ENCODE measurements at places on chromosomes 16 and 17.

- DNase-seq, result no peak
These were observed 1.6 kb downstream of the MPO start for GRCh38 chr17:58279016-58279711.

DNA sequence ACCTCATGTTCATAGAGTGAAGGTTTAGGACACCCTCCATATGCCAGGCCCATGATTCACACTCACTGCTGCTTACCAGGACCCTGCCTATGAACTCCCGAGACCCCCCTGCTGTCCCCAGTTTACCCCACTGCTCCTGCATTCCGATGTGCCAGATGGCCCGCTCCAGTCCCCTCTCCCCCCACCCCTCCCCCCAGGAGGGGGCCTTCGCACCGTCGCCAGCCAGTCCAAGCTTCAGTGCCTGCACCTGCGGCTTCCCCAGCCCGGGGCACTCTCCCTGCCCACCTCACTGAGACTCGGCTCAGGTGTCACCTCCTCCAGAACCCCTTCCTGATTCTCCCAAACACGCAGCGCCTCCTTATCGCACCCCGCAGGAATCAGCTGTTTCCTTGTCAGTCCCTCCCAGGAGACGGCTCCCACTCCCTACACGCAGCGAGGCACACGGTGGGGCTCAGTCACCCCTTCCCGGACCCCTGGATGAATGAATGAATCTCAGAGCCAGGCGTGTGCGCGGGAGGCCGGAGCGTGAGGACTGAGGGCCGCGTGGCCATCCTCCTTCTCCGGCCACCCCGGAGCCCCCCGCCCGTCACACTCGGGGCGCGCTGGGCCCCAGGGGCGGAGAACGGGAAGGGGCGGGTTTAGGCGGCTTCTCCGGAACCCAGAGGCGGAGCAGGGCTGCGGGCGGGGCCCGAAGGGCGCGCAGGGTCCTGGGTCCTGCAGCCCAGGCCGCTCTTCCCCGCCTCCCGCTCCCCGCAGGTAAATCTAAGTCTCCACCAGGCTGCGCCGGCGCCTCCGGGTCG is 1.6 kb downstream of the MYO1C start:
- peak; percentile 82 for DNase-seq

GRCh38 chr16:53216798-53217197 is 162.0 kb downstream of the CHD9 start:
- no peak for DNase-seq

DNA sequence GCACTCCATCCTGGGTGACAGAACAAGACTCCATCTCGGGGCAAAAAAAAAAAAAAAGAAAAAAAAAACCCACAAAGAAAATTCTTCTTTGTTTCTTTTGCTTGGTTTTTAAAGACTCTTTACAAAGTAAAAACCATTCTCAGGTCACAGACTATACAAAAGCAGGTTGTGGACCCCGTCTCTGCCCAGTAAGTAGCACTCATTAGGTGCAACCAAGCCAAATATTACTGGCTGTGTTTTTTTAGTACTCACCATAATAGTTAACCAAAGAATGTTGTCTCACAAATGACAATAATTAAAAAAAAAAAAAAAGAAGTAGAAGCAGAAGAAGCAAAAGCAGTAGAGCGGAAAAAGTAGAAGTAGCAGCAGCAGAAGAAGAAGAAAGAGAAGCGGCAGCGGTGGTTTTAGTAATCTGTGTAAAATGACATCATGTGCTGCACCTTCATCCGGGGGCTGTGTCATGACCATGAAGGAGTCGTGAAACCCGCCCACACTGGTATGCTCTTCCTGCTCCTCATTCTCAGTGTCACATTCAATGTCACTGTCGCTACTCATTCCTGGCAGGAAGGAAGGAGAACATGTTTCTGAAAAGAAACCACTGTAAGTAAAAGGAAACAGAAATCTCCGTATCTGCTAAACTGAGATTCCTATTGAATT is 105.4 kb downstream of the TRIM37 start:
- DNase-seq, result peak; percentile 38

GRCh38 chr17:71127416-71127815 is 958.1 kb downstream of the KCNJ2 start:
- DNase-seq, result no peak

DNA sequence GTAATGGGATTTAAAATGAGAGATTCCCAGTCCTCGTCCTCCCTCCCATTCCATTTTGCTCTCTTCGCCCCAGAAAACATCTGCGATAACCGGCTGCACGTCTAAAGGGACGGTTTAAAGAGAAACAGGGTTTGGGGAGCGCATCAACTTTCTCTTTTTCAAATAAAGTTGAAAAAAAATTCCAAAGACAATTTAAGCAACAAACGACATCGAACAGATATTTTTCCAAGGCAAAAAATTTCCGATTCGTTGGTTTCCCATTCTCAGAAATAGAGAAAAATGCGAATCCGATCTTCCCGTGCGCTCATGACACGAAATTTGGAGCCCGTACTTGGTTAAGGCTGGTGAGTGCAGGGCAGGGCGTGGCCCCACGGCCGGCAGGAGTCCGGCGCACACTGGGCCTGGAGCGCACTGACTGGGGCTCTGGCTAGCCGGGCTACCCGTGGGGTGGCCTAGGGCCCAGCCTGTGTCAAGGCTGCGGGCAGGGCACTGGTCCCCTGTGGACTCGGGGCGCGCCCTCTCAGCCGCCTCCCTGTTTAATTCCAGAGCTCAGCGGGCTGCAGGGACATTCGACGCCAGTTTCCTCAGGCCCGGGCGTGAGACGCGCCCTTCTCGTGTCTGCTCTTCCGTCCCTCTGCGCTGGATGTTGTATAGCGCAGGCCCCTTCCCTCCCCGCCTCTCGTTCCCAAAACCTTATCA is 17.9 kb upstream of the ZFHX3 start:
- no peak for DNase-seq

DNA sequence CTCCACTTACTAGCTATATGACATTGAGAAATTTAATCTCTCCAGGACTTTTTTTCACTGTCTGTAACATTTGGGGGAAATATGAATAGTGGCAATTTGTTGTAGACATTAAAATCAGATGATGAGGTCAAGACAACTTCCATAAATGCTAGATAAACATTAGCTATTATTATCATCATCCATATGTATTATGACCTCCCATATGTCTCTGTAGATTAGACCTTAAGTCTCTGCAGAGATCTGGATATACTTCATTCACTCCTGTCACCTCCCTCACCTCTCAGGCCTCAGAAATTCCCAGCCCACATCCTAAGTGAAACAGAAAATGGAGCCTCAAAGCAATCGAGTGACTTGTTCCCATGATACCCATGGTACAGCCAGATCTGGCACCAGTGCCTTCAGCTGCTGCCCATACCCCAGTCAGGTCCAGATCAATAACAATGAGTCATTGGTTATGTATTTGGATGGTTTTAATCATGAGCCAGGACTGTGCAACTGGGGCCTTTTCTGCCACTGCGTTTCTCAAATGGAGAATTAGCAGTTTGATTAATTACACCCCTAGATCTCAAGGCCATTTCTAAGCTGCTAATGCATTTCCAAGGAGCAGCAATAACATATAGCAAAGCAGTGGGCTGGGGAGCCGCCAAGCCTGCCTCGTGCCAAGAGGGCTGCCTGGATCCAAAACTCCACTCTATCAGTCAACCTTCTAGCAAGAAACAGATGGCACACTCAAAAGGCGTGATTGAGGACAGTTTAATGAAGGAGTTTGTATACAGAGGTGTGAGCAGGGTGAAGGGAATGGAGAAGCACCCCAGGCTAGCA is 2.6 kb upstream of the FDXR start:
- no peak for DNase-seq

DNA sequence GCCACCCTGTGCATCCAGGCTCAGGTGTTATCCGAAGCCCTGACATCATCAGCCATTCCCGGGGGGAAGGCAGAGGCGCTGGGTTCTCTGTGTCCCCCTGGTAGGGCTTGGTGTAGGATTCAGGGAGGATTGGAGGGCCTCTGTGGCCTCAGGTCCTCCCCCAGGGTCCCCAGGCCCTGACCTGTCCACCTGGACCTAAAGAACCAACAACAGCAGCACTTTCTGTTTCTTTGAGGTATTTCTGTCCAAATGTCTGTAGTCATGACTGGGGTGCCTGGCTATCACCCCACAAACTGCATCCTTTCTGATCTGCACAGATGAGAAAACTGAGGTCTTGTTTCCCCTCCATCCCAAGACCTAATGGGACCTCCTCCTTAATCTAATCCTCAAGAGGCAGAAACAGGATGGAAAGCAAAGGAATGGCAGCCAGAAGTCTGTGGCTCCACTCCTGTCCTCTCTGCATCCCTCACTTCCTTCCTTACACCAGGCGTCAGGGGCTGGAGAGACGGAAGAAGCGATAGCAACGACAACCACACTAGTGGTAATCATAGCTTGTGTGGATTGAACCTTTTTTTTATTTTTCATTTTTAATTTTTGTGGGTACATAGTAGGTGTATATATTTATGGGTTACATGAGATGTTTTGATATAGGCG is 11.8 kb downstream of the NLRC5 start:
- DNase-seq, result no peak

- DNase-seq, result no peak
These were observed 10.7 kb upstream of the GSDMA start for GRCh38 chr17:39951924-39952679.

- DNase-seq, result no peak
These were observed 4.3 kb downstream of the CBLN1 start for GRCh38 chr16:49277386-49277742.

- DNase-seq, result no peak
These were observed 14.7 kb downstream of the TXNDC11 start for GRCh38 chr16:11727796-11728543.

DNA sequence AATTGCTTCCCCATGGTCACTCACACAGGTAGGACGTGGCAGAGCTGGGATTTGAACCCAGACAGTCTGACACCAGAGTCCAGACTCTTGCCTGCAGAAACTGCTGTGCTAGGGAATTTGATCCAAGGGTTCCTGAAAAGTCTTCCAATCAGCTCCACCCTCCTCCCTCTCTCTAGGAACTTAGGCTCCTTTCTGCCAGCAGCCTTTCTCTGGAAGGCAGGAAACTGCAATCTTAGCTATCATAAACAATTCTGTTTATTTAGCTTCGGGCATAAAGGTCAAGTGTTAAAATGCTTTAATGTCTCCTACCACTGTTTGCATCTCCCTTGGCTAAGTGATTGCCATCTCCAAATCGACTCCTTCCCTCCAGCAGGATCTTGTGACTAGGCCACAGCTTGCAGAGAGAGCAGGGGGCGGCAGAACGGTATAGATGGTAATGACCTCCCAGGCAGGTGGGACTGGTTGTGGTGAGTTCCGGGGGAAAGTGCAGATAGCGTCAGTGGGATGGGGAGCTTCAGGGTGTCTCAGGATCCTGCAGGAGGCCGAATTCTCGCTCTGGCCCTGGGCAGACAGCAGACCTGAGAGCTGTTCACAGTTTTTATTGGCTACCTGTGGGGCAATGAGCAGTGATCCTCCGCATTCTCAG is 882.4 kb upstream of the EEF2KMT start:
- no peak for DNase-seq

- no peak for DNase-seq
These were observed 23.7 kb downstream of the MAP3K3 start for GRCh38 chr17:63645775-63646487.
